ENCODE measurements at places on chromosomes 6 and 20.

DNA sequence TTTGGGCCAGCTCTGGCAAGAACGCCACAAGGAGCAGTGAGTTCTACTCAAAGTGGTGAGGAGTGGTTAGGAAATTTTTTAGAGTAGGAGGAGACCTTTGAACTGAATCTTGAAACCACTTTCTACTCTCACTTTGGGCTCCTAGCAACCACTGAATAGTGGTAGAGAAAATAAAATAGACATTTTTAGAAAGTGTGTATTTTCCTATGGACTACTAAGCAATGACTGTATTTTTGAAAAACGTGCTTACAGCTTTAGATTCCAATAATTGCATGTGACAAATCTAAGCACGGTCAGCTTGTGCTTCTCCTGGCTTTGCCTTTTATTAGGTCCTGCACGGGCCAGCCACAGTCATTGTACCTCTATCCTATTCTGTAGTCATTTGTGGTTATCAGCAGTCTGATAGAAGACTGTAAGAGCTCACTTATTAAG is 8.7 kb upstream of the IFNGR1 start:
- no peak for DNase-seq

GRCh38 chr20:821046-821730 is 12.3 kb upstream of the FAM110A start:
- no peak for DNase-seq

GRCh38 chr6:121435444-121436069 is at the start of gene GJA1:
TSS of gene GJA1 (plus strand) at chr6:121435646. CDS start at chr6:121446848, 11,202 bp downstream.
- no peak for DNase-seq

- DNase-seq: peak; percentile 47
Observed at GRCh38 chr20:43840382-43841070, 74.1 kb upstream of the TOX2 start.

DNA sequence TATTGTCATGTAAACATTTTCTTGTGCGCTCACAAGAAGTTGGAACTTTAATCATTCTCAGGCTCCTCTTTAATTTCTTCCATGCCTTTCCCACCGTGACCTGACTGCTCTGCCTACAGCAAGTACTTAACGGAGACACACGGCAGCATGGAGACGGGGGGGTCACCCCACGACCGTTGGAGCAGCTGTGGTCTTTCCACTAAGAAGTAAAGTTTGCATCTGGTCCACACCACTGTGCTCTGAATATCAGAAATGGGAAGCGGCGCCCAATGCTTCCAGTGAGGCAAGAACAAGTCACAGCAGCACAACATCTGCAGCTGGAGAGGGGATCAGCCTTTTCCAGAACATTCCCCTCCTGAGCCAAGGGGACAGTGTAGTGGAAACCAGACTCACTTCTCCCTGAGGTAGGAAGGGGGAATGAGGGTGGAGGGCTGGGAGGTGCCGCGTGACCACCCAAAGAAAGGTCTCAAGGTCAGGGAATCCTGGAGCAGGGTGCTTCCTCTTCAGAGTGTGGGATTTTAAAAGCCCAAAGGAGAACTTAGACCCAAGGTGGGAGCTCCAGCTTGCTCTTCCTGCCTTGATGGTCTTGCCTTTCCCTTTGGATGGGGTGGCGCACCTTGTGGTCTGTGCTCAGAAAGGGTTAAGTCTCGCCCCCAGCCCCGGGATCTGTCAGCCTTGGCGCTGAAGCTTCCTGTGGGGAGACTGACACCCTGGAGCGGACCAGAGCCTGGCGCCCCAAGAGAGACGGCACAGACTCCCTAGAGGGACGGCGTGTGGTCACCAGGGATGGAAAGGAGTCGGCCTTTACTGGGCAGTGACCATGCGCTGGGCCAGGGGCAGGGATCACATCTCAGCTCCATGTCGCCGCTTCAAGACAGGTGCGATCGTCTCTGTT is 25.6 kb upstream of the SMOC2 start:
- no peak for DNase-seq

GRCh38 chr20:34271956-34272355 is 30.7 kb downstream of the ASIP start:
- no peak for DNase-seq

DNA sequence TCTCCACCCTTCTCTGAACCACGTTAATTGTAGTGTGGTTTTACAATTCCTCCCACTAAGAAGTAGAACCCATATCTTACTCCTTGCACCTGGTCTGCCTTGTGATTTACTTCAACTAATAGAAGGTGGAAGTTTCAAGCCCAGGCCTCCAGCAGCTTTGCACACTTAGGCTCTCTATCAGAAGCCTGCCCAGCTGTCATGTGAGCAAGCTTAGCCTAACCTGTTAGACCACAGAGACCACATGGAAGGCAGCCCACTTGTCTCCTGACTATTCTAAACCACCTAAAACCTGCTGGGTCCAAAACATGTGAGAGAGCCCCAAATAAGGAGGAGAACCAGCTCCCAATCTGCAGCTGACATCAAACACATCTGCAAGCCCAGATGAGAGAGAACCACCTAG is 127.6 kb upstream of the BTBD3 start:
- peak; percentile 12 for DNase-seq

DNA sequence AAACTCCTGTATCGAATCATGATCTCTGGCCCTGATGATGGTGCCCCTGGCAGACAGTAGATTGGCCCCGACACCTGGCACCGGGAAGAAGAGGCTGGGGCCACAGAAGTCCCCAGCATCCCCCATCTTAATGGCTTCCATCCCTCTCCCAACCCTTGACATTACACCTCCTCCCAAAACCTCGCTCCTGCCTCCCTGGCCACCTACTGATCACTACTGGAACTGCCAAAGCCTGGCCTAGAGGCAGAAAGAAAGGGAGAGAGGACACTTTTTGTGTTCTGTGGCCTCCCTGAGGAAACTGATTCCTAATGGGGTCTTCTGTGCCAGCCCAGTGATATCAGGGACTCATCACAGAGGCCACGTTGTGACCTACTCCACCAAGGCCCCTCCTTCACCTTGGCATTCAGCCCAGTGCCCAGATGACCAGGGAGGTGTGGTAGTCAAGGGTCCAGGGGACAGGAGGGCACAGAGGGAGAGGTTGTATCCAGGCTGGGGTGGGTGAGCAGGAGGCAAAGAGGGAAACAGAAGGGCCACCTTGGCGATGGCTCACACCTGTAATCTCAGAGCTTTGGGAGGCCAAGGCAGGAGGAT is 6.1 kb downstream of the C20orf173 start:
- peak; percentile 11 for DNase-seq

DNA sequence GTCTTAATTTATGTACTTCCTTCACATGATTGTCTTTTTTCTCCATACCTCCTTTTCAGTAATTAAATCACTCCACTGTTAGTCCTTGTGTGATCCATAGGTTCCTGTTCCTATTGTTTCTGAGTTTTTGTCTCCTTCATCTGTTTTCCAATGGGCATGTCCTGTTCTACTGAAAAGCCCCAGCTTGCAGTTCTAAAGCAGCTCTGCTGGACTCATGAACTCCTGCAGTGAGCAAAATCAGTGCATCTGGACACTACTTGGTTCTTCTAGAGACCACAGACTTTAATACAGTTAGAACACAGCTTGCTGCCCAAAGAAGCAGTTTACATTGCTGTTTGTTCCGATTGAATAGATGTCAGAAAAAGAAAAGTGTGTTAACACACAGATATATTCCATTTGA is 593.3 kb upstream of the HS3ST5 start:
- DNase-seq: no peak

DNA sequence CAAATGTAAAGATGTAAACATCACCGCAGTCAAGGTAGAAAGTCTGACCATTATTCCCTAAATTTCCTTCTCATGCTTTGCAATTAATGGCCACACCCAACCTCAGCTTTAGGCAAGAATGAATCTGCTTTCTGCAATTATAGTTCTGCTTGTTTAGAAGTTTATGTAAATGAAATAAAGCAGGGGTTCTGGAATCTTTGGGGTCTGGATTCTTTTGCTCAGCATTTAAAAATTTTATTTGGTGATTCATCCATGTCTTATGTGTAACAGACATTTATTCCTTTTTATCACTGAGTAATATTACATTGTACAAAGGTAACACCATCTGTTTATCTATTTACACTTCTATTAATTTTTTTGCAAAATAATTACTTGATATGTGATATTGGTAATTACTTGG is 613.6 kb downstream of the UTRN start:
- no peak for DNase-seq

GRCh38 chr20:5691918-5692618 is 58.1 kb upstream of the SHLD1 start:
- DNase-seq: peak; percentile 64

DNA sequence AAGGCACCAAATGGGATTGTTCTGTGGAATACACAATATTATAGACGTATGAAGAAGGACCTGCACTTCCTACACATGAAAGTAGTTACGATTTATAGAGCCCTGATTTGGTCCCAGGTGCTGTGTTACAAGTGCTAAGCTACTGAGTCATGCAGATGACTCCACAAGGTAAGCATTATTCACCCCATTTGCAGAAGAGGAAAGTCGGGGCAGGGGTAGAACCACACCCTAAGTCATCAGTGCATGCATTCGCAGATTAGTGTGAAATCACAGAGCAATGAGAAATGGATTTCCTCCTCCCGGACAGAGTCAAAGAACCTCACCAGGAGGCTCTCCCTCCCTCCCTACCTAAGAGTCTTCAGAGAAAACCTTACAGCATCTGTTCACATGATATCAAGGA is 279.5 kb downstream of the LRFN2 start:
- DNase-seq: no peak

DNA sequence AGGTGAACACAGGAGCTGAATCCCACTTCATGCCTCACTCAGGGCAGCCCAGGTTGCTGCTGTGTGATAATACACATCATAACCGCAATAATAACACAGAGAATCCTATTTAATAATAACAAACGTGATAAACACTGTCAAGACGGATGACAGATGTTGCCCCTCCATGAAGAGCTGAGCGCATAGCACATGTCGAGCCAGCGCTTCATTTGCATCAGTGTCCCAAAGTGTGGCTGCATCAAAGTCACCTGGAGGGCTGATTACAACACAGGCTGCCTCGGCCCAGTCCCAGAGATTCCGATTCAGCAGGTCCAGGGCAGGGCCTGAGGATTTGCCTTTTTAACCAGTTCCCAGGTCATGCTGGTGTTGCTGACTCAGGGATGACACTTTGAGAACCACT is 198.5 kb downstream of the QKI start:
- no peak for DNase-seq

GRCh38 chr6:91634791-91635190 is 1047.9 kb upstream of the MAP3K7 start:
- no peak for DNase-seq

- DNase-seq: no peak
Observed at GRCh38 chr6:47653706-47654105, 44.7 kb upstream of the ADGRF4 start.

DNA sequence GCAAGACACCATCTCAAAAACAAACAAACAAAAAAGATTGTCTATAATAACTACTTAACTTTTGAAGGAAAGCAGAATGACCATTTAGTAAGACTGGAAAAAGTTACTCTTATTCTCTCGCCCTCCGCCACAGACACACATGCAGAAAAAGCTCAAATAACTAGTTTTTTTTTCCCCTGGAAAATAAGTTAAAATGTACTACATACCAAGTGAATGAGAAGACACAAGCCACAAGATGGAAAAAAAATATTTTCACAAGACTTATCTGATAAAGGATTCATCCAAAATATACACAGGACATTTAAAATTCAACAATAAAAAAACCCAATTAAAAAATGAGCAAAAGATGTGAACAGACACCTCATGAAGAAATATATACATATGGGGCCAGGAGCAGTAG is 31.9 kb downstream of the NUDT3 start:
- no peak for DNase-seq

- no peak for DNase-seq
Observed at GRCh38 chr6:108157234-108157980, 8.4 kb upstream of the NR2E1 start.

DNA sequence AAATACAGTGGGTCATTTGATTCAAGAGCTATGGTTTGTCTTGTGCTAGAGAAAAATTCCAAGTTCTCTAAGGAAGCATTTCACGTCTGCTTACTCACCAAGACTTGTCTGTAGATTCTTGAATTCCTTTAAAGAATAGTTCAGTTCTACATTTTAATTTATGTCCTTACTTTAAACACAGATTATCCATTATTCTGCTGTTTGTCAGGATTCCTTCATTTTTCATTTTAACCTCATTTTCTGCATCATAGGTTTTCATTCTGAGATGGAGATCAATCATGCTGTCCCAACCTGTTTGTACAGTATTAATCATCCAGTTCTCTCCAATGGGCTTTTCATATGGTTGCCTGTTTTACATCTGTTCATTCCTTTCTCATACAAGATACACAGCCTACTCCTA is 24.5 kb upstream of the POPDC3 start:
- no peak for DNase-seq

DNA sequence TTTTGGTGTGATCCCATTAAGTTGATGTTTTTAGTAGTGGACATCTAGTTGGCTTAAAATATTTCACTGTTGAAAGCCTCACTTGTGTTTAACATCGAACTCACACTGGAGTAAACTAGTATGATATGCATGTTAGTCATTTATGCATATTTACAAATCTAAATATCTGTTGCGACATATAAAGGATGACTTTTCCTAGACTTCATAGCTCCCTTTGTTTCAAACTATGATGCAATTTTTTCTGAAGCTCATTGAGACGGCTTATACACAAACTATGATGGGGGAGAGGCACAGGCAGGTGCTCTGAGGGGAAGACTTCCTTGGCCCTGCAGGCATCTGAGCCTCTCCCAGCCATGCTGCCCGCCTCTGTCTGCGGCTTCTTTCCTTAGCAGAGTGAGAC is 11.8 kb upstream of the FOXC1 start:
- no peak for DNase-seq

DNA sequence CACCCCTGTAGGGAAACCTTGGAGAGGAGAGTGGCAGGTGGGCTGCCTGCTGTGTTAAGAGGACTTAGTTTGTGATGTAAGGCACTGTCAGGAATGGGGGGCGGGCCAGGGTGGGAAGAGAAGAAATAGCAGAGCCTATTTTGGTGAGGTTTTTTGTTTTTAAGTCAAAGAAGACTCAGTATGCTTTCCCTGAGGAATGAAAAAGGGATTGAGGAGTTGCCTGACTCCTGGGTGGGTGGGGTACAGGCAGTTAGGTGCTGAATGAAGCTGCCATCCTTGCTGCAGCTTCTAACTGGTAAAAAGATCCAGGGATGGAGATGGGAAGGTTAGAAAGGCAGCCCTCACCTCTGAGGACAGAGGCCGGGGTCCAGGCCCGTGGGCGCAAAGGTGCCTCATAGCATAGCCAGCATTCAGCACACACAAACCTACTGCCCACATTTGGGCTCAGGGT is 37.9 kb downstream of the PLCG1 start:
- no peak for DNase-seq

Data from Jurkat, Clone E6-1 (cell line).